ENCODE measurements at places on chromosomes 12 and 14.

DNA sequence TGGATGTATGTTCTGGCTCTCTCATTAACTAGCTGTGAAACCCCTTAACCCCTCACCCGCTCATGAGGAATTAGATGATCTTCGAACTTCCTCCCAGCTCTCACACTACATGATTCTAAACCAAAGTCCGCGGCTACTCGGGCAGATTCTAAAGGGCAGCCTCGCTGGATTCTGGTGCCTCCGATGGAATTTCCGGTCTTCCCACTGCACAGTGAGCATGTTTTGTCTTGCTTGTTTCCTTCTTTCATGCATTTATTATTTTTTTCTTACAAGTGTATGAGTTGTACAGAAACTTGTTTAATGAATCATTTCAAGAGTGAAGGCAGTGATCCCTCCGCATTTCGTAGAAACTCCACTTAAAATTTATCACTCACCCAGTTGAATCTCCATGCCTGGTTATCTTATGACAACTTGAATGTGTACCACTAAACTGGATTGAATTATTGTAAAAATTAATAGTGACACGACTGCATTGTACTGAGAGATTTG, 4.5 kb upstream of the HCAR3 start:
- no peak for DNase-seq

DNA sequence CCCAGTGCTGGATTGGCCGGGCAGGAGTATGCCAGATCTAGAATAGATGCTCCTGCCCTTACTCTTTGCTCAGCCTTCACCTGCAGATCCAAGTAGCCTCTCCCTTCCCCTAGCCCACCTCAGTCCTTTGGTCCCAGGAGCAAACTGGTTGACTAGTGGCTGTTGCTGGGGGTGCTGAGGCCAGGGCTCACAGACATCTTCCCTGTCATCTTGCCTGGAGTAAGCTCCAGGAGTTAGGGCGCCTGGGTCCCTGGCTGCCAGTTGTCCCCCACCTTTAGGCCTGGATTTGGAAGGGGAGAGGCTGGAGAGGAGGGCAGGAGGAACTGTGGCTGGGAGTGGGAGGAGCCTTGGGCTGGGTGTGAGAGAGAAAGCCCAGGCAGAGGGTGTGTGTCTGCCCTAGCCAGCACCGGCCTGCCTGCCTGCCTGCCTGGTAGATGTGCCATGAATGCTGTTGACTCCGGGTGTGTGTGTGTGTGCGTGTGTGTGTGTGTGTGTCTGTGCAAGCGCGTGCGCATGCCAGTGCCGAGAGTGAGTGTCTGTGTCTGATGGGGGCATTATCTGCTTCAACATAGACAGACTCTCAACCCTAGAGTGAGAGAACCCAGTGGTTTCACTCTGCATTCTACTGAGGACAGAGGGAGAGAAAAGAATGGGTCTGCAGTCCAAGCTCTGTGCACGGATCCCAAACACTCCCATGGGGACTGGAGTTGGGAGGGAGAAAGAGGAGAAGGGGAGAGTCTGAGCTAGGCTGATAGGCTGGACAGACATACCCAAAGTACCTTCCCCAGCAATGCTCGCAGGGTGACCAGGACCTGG, 845 bp upstream of the RARG start:
- DNase-seq: no peak

DNA sequence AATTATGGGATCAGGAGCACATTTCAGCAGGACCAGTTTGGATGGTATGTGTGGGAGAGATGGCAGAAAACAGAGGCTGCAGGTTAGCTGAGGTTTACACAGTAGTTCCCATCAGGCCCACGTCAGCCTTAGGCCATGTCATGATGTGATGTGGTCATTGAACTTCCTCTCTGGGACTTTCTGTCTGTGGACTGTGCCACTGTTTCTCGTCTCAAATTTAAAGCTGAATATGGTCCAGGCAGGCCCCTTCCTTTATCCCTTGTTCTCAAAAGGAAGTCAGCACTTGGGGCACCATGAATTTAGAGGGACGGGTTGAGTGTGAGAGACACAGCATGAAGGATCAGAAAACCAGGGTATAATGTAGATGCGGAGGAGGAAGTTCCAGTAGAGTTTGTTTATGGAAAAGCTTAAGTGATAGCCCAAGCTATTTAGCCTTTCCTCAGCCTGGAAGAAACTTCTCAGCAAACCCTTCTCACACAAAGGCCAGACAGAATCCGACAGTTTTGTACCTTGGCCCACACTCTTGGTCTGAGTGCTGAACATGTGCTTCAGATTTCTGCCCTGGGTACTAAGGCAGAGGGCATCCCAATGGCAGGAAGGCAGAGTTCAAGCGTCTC, 3.6 kb upstream of the IGFBP6 start:
- DNase-seq: no peak

DNA sequence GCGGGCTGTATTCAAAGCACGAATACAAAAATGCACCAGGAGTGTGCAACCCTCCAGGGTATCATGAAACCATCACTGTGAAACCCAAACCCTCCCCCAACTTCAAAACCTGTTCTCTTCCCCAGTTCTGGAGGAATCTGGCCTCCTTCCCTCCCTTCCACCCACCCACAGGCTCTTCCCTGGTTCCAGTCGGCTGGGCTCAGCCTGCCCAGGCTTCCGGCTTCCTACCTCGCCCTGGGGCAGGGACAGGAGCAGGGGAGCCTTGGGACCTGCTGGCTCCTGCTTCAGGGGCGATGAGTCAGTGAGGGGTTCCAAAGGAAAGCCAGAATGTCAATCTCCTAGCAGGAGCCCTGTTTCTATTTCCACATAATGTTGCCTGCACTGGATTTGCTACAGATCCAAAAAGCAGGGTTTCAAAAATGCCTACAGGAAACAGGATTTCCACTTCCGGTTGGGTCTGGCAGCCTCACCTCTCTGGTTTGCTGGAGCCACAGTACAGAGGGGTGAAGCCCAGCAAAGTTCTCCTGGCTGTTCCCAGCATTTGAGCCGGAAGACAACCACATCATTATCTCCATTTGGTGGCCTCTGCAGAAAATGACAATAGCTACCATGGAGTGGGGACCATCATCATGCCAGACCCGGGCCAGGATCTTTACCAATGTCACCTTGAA, 278.3 kb downstream of the DPF3 start:
- DNase-seq: no peak

- peak; percentile 9 for DNase-seq
These were observed 298.8 kb upstream of the TBX3 start for GRCh38 chr12:114982760-114983159.

GRCh38 chr12:42539696-42540095, 49.9 kb downstream of the PRICKLE1 start:
- DNase-seq: no peak

GRCh38 chr12:51224625-51225024, 6.8 kb upstream of the POU6F1 start:
- DNase-seq: no peak

DNA sequence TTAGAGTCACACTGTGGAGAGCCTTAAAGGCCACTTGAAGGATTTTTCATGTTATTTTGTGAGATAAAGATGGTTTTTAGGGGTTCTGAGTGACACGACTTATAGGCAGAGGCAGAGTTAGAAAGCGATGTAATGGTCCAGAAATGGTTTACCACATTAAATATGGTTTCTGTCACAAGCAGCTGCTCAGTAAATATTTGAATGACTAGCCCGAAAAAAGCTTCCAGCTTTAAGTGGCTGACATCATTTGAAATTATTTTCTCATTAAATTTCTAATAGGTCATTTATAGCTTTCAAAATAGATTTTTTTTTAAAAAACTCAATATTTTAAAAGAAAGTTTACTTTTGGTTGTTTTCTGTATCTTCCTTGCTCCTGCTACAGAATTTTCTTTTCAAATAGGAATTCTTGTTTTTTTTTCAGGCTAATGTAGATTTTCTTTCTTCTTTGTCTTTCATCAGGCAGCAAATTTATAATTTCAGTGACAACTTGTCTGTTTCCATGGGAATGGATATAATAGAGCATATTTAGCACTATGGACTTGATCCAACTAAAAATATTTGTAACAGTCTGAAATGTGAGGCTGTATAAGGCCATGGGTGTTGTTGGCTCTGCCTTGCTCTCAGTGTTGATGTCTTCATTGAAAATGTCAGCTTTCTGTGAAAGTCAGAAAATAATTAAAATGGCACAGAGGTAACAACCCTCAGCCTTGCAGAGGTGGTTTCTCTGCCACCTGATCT, 700.0 kb downstream of the TMTC2 start:
- DNase-seq: no peak

Measured in NCI-H1436 (cell line).